Stimulated activated CD4-positive, alpha-beta T cell treated with anti-CD3 and anti-CD28 coated beads, Interleukin-15, amount 100 ng/mL, for 48 hours (primary cell): ENCODE measurements at places on chromosomes 3 and 15.

DNA sequence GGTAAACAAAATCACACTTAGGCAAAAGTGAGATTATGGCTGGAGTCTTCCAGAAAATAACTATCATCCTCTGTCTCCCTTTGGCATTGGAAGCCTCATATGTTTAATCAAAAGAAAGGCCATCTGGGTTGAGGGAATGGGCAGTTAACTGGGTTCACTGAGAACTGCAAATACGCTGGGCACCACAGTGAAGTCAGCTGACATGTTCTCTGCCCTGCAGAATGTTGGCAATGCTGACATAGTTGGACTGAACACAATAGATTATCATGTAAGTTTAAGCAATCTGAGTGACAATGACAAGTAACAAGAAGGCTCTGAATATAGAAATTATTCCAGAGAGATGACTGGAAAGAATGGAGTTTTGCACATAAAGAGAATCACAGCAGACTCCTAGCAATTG, 43.8 kb upstream of the SLC25A26 start:
- DNase-seq = no peak

GRCh38 chr15:78437107-78437761, 782 bp upstream of the IREB2 start:
- DNase-seq = no peak

DNA sequence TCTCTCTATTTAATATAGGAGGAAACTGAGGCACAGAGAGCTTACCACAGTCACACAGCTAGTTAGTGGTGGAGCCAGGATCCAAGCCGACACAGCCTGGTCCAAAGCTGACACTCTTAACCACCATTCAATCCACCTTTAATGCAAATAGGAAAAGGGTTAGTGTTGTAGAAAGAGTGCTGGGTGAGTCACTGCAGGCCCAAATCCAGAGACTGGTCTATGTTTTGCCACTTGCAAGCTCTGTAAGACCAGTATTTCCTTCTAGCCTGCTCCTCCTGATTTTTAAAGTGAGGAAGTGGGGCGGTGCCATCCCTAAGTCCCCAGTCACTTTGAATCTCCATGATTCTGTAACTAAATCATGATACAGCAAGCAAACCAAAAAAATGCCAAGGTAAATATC, 111.0 kb downstream of the MECOM start:
- DNase-seq = no peak

GRCh38 chr15:89785064-89785773, 9.1 kb downstream of the MESP2 start:
- DNase-seq = no peak

DNA sequence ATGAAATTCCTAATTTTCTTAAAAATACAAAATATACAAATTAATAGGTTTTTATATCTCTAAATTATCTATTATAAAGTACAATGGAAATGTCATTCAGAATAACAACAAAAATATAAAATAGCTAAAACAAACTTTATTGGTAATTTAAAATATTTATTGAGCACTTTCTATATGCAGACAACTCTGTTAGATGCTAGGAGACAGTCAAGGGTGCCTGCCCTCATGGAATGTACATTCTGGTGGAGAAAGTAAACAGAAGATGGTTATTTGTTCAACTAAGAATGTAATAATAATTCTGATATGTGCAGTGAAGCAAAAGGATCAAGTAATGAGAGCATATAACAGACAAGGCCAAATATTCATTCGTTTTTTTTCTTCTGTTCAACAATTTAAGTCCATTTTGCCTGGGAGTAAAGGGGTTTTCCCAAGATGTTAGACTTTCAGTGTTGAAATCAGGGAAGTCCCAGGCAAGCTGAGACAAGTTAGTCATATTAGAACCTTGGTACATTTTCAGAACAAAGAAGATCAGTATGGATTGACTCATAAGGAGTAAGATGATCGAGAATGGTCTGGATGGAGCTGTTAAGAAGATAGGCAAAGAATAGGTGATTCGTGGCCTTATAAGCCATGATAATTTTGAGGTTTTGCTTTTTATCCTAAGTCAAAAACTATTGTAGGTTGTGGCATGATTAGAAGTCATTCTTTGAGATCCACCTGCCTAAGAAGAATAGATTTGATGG, 150.2 kb upstream of the MLF1 start:
- no peak for DNase-seq

DNA sequence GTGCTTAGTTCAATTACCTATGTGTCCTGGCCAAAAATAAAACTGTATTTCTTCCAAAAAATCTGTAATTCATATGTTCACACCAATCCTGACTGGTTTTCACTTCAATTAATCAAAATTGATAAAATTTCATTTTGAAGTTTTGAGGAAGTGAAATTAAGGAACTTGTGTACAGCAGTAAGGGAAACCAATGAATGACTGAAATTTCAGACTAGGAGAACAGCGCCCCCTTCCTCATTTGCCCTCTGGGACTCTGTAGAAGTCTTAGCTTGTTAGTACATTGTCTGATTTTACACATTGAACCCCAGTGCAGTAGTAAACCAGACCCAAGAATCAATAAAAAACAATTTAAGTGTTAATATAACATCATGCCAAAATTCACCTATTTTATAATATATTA, 495.3 kb upstream of the AGTR1 start:
- no peak for DNase-seq

DNA sequence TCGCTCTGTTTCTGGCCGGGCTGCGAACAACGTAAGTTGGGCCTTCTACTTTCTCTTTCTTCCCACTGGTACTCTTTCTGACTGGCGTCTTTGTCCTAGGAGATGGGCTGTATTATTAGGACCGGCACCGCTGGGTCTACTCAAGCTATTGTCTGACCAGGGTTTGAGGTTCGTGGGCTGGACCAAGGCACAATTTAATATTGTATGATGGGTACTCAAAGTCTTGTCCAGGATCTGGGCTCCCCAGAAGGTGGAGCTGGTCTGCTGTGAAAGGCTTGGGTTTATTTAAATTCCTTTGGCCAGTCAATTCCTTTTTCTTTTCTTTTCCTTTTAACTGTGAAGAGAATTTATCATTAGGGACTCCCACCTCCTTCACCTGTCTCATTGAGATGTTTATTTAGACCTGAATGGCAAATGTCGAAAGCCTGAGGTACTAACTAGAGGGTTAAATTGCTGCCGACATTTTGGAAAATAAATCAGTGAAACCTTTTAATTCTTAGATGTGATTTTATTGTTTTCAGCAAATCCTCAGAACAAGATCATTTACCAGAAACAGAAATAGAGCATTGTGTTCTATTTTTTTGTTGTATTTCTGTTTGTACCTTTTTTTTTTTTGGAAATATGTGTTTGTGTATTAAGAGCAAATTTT, 410 bp downstream of the LRRC49 start:
- no peak for DNase-seq

- no peak for DNase-seq
These were observed 1042.3 kb downstream of the DIPK2A start for GRCh38 chr3:145013931-145014330.

DNA sequence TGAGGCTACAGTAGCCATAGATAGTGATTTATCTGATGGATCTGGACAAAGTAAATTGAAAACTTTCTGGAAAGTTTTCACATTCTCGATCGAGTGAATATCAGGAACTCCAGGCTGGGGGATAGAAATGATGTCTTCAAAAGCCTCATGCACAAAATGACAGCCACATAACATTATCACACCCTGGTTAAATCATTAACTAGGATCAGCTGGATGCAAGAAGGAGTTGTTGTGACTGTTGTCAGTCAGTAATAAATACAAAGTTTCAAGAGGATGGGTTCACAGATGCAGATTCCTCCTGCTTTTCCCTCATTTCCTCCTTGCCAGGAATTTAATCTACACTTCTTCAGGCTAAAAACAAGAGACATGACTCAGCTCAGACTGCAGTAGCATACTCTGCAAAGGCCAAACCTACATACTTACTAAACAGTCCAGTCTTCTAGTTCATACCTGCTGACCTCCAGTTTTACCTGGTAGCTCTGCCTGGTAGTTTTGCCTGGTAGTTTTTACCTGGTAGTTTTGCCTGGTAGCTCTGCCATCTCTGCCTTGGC, 40.9 kb downstream of the C2CD4A start:
- DNase-seq = no peak

DNA sequence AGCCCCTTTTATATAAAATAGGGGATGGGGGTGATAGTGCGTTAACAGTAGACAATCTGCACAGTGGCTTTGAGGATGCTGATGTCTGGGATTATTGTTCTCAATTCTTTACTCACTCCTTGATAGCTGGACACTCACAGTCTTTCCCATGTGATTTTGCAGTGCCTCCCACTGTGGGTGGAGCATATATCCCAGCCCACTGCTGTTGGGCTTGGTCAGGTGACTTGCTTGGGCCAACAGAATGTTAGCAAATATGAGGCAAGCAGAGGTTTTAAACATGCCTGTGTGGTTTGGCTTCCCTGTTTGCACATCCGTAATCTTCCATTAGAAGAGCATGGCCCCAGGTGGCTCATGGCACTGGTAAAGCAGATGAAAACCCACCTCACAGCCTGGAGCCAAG, 46.5 kb downstream of the CPA3 start:
- no peak for DNase-seq

- DNase-seq = no peak
These were observed 149.1 kb downstream of the PDCD6IP start for GRCh38 chr3:33947272-33948195.

DNA sequence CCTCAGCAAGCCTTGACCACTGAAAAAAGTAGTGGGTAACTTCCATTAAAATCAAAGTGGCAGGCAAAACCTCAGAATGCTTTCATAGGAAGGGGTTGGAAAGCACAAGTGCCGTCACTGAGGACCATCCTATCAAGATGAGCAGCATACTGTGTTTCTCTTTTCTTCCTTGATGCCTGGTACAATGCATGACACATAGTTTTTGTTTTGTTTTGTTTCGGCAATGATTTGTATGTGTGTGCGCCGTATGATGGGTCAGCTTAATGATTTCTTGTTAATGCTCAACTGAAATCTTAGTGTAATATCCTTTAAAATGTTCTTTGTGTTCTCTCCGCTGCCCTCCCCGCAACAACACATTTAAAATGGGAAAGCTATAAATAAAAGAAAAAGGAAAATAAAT, 476.4 kb upstream of the KCNMB2 start:
- no peak for DNase-seq
